ENCODE measurements at places on chromosomes 13 and 19. TPM values are rescaled to one million over a fixed set of nuclear protein-coding genes. Genes with fewer than 3 reads are reported as not detected.

SHD gene
- total RNA-seq, result not detected

ZNF30 gene
- total RNA-seq, result 4.4 TPM

CGB5 gene
- total RNA-seq, result not detected

FCER2 gene
- total RNA-seq, result 3.7 TPM

TUBA3C gene
- not detected for total RNA-seq

HNRNPA1L2 gene
- 7.8 TPM for total RNA-seq

ZNF8 gene
- 5.8 TPM for total RNA-seq

ACOD1 gene
- total RNA-seq, result not detected
